ENCODE measurements at places on chromosomes 13 and 19. TPM values are rescaled to one million over a fixed set of nuclear protein-coding genes. Genes with fewer than 3 reads are reported as not detected.

GRCh38 chr19:51207747-51208146, 17.1 kb upstream of the CD33 start:
- no peak for DNase-seq

GRCh38 chr19:47447470-47448359, 24.0 kb downstream of the SLC8A2 start:
- peak; percentile 31 for DNase-seq

The CEACAM4 gene
- total RNA-seq = not detected

DNA sequence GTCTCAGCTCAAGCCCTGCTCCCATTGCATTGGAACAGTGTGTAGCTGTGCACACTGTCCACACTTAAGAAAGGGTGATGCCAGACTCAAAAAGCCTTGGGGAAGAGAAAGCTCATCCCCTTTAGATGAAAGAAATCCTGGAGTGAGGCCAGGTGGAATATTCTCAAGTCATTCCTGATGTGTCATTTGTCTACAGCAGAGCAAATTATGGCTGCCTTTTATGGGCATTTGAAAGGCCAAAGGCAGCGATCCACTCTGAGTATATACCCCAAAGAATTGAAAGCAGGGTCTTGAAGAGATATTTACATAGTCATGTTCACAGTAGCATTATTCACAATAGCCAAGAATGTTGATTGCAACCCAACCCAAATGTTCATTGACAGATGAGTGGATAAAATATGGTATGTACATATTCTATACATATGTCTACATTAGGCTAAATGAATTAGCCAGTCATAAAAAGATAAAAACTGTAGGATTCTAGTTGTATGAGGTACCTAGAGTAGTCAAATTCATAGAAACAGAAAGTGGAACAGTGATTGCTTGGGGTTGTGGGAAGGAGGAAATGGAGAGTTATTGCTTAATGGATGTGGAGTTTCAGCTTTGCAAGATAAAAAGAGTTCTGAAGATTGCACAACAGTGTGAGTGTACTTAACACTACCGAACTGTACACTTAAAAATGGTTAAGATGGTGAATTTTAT, 214.9 kb downstream of the KCNRG start:
- peak; percentile 27 for DNase-seq

The DKKL1 gene
- total RNA-seq = 0.31 TPM

GRCh38 chr19:7540761-7541474, 5.4 kb downstream of the PNPLA6 start:
- no peak for DNase-seq

The VMAC gene
- 1.5 TPM for total RNA-seq

DNA sequence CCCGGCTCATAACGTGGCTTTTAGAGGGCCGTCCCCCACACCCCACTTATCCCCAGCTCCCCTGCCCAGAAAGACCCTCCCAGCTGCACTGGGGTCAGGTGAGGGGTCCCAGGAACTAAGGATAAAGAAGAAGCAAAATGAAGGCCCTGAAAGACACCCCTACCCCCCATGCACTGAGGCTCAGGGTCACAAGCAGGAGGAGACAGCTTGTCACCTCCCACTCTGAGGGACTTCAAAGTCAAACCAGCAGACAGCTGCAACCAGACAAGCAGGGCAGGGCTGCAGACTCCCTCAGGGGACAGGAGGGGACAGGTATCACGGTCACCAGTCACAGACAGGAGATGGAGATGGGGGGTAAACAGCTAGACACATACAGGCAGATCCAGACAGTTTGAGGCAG, 6.1 kb upstream of the NANOS3 start:
- DNase-seq = no peak

The KCTD12 gene
- total RNA-seq = 24.4 TPM

DNA sequence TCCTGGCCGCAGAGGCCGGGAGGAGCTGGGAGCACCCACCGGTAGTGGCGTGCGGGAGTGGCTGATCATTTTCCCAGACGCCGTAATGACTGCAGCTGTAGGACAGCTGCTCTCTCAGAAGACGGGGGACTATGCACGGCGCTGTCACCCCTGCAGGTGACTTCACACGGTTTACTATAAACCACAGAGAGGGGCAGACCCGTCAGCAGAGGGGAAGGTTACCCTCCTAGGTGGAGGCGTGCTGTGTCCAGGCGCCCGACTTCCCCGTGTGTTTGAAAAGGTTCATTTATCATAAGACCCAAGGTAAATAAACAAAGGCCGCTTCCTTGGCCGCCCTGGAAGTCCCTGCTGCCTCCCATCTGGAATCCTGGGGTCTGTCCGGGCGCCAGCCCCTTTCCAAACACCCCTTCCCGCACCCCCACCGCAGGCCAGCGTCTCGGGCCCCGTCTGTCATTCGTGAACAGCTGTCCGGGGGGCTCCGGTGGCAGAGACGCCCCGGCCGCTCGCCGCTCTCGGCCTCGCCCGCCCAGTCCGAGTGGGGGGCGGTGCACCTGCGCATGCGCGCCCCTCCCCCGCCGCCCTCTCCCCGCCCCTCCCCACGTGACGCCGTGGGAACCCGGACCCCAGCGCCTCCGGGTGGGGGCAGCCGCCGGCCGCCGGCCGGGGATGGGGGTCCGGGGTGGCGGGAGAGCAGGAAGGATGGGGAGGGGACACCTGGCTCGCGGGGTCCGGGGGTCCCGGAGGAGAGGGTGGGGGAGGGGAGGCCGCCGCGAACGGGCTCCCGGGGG, 915 bp downstream of the SHC2 start:
- DNase-seq = no peak

DNA sequence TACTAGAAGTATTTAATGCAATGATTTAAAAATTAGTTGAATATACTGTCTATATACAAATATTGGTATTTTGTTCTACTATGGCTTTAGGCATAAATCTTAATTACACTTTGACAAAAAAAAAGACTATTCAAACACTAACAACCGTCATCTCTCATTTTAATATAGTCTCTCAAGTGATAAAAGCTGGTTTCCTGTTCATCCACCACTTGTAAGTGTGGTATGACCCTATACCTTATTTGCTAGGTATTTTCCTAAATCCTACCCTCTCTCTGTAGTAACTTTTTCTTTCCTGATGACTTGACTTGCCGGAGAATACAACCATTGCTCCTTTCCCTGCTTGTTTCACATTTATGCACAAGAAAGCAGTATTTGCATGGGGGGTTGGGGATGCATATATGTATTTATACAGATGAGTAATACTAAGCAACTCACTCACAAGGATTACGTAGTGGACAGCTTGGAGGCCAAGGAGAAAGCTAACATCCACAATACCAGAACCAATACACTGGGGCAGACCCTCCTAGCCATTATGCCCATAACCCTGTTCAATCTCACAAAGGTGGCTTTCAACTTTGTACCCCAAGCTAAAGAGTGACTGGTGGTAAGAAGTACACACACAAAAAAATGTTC, 12.7 kb upstream of the EFNB2 start:
- no peak for DNase-seq

- no peak for DNase-seq
These were observed 650.8 kb upstream of the MIR17HG start for GRCh38 chr13:90696656-90697055.

DNA sequence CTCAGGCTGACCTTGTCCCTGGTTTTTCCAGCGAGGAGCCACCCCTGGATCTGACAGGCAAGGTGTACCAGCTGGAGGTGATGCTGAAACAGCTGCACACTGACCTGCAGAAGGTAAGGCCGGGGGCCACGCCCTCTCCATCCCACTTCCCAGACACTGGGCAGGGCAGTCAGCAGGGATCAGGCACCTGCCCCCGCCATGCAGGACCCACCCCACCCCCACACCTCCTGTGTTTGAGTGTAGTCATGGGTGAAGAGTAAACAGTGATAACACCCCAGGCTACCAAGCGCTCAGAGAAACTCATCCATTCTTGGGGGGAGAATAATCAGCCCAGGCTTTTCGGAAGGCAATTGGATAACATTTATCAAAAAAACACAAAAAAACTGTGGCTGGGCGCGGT, 19.9 kb downstream of the DPF1 start:
- DNase-seq = no peak

- no peak for DNase-seq
These were observed 38.9 kb downstream of the CAPN12 start for GRCh38 chr19:38705197-38706019.

DNA sequence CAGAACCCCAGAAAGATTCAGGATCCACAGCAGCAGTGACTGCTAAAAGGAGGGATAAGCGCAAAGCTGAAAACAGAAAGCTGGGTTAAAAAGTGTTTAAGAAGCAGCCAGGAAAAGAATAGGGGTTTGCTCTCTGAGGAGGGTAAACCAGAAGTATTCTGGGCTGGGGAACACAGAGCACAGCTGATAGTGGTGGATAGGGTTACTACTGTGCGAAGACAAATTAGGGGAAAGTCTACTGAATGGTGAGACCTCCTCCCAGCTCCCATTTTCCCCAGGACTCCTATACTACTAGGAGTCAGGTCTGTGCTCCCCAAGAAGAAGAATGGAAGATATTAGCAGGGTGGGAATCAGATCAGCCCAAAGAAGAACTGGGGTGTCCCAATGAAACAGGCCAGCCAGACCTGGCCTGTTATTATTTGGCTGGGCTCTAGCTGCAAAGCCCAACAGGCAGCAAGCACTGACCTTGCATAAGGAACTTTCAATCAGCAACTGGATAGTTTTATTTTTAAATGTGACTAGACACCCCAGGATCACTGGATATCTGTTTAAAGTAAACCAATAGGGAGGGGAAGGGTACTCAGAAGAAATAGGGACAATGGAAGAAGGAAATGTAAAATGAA, 43.5 kb upstream of the SERTM1 start:
- DNase-seq = no peak

The FFAR2 gene
- total RNA-seq = not detected

The ZNF580 gene
- 11.2 TPM for total RNA-seq

- DNase-seq = no peak
These were observed 23.7 kb downstream of the ZC3H4 start for GRCh38 chr19:47089767-47090350.
